ENCODE measurements at places on chromosomes 7 and 10.

- DNase-seq = no peak
These were observed 1.2 kb upstream of the HHEX start for GRCh38 chr10:92688573-92688926.

GRCh38 chr7:2851497-2851896 lies 7.4 kb upstream of the GNA12 start:
- no peak for DNase-seq

DNA sequence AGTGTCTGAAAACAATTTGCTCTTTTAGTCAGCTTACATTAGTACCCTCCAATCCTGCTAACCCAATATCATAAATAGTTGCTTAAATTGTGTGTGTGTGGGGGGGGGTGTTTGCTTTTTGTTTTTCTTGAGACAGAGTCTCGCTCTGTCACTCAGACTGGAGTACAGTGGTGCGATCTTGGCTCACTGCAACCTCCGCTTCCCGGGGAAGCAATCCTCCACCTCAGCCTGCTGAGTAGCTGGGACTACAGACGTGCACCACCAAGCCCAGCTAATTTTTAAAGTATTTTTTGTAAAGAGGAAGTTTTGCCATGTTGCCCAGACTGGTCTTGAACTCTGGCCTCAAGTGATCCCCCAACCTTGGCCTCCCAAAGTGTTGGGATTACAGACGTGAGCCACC lies 73.5 kb upstream of the PDLIM1 start:
- no peak for DNase-seq

GRCh38 chr7:93006480-93007095 lies 111.2 kb downstream of the SAMD9 start:
- DNase-seq = no peak

DNA sequence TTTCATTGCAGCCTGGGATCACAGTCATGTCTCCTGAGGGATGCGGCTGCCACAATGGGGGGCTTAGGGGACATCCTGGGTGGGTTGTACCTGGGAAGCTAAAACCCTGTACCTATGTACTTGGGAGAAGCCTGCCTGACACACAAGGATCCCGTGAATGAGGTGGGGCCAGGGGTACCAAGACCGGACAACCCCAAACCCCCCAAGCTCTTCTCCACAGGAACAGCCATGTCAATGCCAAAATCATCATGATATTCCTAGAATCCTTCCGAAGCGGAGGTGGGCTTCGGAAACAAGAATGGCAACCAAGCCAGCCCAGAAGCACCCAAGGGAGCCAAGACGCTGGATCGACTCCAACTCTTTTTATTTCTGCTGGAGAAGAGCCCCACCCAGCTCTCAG lies 260.3 kb upstream of the TCERG1L start:
- no peak for DNase-seq

All from activated gamma-delta T cell treated with Interleukin-2 at 50 U/mL for 16 hours (primary cell).